ENCODE measurements at places on chromosomes 16 and 17. TPM values are rescaled to one million over a fixed set of nuclear protein-coding genes. Genes with fewer than 3 reads are reported as not detected.
A peak's percentile ranks its signal among the peaks of the same experiment; 100 is the strongest.

DNA sequence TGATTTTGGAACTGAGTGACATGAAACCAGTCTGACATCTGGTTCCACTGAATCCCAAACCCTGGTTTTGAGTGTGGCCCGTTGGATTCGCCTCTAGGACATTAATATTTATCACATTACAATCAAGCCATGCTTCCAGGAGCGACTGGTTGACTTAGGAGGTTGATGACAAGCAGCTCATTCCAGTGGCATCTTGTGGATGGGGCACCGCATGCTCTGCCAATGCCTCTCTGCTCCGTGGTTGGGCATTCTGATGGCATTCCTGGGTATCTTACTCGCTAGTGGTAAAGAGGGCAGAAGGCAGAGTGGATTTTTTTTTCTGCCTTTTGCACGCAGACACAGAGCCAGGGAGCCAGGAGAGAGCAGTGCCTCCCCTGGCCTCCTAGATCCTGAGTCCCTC, 31.4 kb downstream of the CACNG4 start:
- DNase-seq, result no peak

GRCh38 chr17:8118769-8119580, 661 bp upstream of the ALOXE3 start:
- DNase-seq, result peak; percentile 94

DNA sequence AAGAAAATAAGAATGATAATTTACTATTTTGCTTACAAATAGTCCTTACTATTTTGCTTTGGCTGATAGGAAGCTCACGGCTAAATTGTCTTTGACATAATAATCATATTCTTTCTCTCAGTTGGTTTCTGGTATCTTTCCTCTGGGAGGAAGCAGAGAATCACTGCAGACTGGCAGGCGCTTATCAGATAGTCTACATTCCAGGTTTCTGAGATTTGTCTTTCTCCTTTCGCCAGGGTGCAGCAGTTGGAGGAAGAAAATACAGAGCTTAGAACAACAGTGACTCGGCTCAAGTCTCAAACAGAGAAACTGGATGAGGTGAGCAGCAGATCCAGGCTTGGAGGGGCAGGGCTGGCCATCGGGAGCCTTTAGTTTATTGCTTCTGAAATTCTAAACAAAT, 136.1 kb downstream of the RAB11FIP4 start:
- no peak for DNase-seq

DNA sequence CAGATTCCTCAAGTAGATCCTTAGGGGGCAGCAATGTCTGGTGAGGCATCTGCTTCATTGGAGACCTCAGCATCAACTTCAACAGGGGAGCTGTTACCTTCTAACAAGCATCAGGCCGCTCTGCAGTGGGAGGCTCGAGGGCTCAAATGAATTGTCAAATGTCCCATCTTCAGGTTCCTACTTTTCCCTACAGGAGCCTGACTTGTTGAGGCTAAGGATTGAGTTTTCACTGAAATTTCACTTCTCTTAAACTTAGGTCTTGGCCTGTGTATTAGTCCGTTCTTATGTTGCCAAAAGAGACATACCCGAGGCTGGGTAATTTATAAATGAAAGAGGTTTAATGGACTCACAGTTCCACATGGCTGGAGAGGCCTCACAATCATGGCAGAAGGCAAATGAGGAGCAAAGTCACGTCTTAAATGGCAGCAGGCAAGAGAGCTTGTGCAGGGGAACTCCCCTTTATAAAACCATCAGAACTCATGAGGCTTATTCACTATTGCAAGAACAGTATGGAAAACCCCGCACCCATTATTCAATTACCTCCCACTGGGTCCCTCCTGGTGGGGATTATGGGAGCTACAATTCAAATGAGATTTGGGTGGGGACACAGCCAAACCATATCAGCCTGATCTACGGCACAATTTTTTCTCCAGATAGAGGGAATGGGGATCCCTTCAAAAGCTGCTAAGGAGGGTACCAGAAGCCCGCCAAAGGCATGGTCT, 5.1 kb upstream of the CD300LD start:
- no peak for DNase-seq

PITPNM3 gene
- total RNA-seq, result 15.6 TPM

ZNF785 gene
- total RNA-seq, result 16.3 TPM

Measured in upper lobe of right lung (tissue), 1 donor.